CD4-positive, alpha-beta T cell treated with Interferon alpha-2 for 1 hour (primary cell): ENCODE measurements at places on chromosomes 16 and 17.

DNA sequence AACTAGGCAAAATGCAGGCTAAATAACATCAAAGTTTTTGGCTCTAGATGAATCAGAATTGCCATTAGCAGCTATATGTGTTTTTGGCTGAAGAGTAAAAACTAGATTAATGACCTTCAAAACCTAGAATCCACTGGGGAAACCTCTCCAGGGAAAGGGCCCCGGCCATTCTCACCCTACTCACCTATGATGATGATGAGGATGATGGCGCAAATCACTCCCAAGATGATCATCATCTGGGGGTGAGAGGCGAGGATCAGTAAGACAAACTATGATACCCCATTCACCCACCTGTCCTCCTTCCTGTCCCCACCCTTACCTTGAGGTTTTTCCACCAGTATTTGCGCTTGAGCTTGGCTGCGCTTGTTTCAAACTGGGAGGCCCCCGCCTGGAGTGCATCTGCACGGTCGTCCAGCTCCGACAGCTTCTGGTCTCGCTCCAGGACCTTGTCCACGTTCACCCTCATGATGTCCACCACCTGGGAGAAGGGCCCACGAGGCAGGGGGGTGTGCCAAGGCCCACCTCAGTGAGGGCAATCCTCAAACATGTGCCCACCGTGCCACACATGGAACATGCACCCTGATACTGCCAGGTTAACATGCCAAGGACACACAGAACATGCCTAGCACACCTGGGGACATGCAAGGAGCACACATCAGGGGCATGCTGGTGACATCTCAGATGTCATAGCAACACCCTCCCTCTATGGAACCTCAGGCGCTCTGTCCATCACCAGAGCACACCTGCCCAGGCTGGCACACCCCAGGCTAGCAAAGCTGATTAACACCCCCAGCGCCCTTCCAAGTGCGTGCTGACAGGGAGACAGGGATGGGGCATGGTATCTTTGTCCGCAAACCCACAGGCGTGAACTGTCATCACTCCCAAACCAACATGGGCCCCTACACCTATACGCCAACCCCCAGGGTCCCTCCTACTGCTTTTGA lies 1.2 kb downstream of the VAMP2 start:
- DNase-seq, result peak; percentile 40

- no peak for DNase-seq
Measured at GRCh38 chr17:38561416-38562214, 44.1 kb downstream of the SRCIN1 start.

- peak; percentile 85 for DNase-seq
Measured at GRCh38 chr17:75012346-75013091, at the start of gene MRPL58. Gene MRPL58, plus strand, starts transcription at chr17:75012670. Its CDS starts 17 bp downstream, at chr17:75012687.

GRCh38 chr17:66789961-66790437 lies 44.9 kb upstream of the CACNG5 start:
- no peak for DNase-seq

DNA sequence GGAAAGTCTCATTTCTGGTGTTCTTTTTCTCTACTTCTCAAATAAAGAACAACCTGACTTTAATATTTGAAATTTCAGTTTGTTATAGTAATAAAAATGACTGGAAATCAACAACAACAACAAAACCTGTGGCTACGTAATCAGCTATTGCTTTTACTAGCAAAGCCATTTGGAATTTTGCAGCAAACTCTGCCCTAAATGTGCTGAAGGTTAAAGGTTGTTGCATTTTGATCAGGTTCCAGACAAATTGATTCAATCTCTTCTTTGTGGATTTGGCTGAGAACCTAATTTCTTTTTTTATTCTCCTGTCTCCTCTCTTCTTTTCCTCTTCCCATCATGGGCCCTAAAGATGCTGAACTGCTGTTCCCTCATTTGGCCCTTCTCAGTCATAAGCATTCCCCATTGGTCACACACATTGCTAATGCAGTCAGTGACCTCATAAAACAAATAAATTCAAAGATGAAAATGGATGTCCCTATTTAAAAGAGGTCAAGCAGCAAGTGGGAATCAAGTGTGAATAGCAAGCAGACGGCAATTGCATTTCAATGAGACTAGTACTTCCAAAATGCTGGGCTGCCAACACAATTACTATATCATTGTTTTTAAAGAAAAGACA lies 795.1 kb upstream of the CDH8 start:
- DNase-seq, result no peak

GRCh38 chr16:75052481-75053202 lies 53.8 kb downstream of the ZNRF1 start:
- no peak for DNase-seq

DNA sequence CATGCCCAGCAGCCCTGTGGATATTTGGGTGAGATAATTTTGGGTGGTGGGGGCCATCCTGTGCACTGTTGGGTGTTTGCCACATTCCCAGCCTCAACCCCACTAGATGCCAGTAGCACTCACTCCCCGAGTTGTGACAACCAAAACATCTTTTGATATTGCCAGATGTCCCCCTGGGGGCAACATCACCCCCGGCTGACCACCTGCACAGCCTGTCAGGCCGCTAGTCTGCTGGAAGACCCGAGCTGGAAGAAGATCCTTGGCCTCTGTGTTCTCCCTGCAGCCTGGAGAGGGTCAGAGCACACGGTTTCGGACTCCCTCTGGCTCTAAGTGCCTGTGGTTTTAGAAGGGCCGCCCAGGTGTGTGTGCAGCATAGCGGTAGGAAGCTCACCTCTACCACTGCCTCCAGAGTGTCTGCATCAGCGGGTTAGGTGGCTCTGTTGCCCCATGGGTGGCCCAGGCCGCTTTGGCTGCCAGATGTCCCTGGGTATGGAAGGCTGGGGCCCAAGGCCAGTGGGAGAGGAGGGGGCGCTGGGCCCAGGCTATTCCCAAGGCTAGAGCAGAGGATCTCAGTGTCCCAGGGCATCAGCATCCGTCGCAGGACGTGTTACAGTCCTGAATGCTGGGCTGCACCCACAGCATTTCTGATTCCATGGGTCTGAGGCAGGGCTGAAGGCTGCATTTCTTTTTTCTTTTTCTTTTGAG lies 195.8 kb upstream of the GSE1 start:
- no peak for DNase-seq

DNA sequence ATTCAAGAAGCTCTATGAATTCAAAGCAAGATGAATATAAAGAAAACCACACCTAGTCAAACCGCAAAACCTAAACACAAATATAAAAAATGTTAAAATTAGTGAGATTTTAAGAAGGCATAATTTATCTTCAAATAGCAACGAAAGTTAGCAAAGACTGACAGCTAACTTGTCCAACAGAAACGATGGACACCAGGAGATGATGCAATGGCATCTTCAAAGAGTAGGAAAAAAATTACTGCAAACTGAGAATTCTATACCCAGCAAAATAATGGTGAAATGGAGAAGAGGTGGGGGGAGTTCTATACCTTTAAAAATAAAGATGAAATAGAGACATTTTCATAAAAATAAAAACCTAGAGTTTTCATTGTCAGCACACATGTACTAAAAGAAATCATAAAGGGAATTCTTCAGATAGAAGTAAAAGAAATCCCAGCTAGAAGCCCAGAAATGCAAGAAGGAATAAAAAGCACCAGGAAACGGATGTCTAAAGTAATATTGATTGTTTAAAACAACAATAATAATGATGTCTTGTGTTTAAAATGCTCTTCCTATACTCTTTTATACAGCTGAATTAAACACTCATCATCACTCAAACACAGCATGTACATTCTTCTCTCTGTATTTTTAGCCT lies 24.6 kb upstream of the TANC2 start:
- DNase-seq, result no peak

GRCh38 chr17:17196776-17197175 lies 9.4 kb downstream of the PLD6 start:
- DNase-seq, result no peak

- DNase-seq, result no peak
Measured at GRCh38 chr17:61131585-61131984, 268.1 kb upstream of the TBX2 start.

DNA sequence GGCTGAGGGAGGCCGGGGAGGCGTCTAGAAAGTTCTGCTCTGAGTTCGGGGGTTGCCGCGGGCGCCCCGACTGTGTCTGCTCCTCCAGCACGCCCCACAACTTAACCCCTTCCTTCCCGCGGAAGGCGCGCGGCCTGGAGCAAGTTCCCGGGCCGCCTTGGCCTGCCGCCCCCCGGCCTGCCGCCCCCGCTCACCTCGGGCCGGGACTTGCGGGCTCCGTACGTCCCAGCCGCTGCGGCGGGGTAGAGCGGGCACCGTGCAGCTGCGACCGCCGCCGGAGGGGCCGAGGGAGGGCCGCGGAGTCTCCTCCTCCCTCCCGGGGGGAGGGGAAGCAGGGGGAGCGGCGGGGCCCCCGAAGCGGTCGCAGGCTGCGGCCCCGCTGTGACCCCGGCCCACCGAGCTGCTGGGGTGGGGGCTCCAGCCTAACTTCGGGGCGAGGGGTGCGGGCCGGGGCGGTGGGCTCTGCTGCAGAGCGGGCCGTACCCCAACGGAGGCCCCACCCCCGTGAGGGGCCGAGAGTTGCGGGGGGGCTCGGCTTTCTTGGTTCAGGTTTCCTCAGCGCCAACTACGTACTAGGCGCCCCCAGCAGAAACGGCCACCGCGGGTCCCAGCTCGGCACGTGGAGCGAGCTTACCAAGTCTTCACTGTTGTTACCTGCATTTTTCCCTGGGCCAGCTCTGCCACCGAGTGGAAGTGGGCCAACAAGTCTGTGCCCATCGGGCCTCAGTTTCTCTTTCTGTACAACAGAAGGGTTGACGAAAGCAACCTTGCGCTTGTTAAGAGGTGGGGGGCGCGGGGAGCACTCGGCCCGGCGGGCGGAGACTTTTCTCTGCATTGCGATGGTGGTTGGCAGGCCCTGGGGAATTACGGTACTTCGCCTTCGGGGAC lies at the start of gene CCDC102A:
Gene CCDC102A, minus strand, starts transcription at position 266 of the 888 bp plus-strand sequence. CDS start 7,394 bp downstream, outside the sequence.
- peak; percentile 61 for DNase-seq

- no peak for DNase-seq
Measured at GRCh38 chr16:72373201-72373600, 201.2 kb upstream of the PMFBP1 start.

- DNase-seq, result no peak
Measured at GRCh38 chr16:11587643-11588247, 1.0 kb upstream of the LITAF start.

DNA sequence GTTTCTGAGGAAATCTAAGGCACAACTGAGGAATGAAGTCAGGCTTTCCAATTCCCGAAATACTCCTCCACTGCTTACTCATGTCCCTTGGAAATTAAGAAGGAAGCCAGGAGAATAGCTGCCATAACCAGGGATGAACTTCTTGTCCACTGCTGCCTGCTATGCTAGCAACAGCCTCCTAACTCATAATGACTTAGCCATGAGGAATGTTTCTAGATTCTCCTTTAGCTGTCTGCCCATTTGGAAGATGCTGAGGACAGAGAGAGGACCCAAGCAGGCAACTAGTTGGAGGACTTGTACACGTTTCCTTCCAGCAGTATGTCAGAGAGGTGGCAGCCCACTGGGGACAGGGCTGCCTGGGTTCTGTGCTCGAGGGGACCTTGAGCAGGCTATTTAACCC lies 939 bp upstream of the CCL2 start:
- no peak for DNase-seq
